ENCODE measurements at places on chromosomes 11 and 22.

GRCh38 chr11:35927682-35928081 lies 16.2 kb upstream of the LDLRAD3 start:
- peaks cover 36% of the 10 kb centered on the region for H3K27me3 ChIP-seq
- no peak overlapping the region for H3K27ac ChIP-seq
- H3K36me3 ChIP-seq, result no peaks in the 10 kb centered on the region
- no peak overlapping the region for H3K4me3 ChIP-seq
- H3K4me1 ChIP-seq, result no peaks in the 10 kb centered on the region

GRCh38 chr11:77200351-77201268 lies 72.6 kb downstream of the MYO7A start:
- H3K36me3 ChIP-seq, result no peaks in the 10 kb centered on the region
- DNase-seq, result peak; percentile 4
- no peaks in the 10 kb centered on the region for H3K27me3 ChIP-seq
- no peaks in the 10 kb centered on the region for H3K4me1 ChIP-seq

DNA sequence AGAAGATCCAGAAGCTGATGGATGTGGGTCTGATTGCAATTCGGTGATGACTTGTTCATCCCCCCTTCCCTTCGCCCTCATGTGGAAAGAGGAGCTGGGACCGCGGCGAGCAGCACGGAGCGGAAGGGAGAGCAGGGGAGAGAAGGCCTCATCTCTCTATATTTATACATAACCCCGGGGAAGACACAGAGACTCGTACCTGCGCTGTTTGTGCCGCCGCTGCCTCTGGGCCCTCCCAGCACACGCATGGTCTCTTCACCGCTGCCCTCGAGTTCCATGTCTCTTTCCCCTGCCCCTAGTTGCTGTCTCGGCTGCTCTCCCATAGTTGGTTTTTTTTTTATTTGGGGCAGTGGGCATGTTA lies 2.5 kb upstream of the FERMT3 start:
- H3K4me1 ChIP-seq, result peaks cover 10% of the 10 kb centered on the region
- no peak overlapping the region for H3K4me3 ChIP-seq
- peaks cover 17% of the 10 kb centered on the region for H3K36me3 ChIP-seq
- H3K27ac ChIP-seq, result no peak overlapping the region
- H3K27me3 ChIP-seq, result no peaks in the 10 kb centered on the region

GRCh38 chr11:3338569-3339339 lies 40.2 kb downstream of the ZNF195 start:
- H3K27me3 ChIP-seq, result no peaks in the 10 kb centered on the region
- H3K4me1 ChIP-seq, result no peaks in the 10 kb centered on the region
- H3K4me3 ChIP-seq, result no peak overlapping the region
- H3K36me3 ChIP-seq, result no peaks in the 10 kb centered on the region
- H3K27ac ChIP-seq, result no peak overlapping the region

All from MM.1S (cell line).